ENCODE measurements at places on chromosomes 13 and 19. TPM values are rescaled to one million over a fixed set of nuclear protein-coding genes. Genes with fewer than 3 reads are reported as not detected.
A peak's percentile ranks its signal among the peaks of the same experiment; 100 is the strongest.

- peak; percentile 56 for DNase-seq
Observed at GRCh38 chr13:27830010-27830409, 37.7 kb downstream of the GSX1 start.

DNA sequence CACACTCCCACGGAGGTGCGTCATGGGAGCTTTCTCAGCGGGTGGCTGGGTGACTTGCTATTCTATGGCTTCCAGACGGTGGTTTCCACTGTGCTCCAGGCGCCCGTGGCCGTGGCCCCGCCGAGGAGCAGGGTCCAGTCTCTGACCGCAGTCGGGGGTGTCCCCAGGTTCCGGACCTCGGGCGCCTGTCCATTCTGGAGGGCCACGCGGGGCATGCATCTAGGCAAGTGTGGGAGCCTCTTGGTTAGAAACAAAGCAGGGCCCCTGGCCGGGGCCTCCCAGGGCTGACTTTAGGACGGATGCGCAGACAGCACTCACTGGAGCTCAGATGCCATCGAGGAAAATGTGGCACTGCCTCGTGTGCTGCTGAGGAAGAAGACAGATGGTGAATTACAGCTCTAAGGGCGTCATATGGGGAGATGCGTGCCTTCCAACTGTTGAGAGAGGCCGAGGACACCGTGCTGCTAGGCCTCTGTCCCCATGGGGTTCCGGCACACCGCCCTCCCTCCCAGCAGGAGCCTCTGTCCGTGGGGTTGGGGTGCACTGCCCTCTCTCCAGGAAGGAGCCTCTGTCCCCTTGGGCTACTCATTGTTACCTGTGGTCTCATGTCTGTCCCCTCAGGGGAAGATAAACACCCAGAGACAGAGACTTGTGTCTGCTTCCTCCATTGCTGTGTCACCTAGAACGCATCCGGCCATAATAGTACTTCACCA lies 38.1 kb downstream of the TMEM255B start:
- DNase-seq, result no peak

DNA sequence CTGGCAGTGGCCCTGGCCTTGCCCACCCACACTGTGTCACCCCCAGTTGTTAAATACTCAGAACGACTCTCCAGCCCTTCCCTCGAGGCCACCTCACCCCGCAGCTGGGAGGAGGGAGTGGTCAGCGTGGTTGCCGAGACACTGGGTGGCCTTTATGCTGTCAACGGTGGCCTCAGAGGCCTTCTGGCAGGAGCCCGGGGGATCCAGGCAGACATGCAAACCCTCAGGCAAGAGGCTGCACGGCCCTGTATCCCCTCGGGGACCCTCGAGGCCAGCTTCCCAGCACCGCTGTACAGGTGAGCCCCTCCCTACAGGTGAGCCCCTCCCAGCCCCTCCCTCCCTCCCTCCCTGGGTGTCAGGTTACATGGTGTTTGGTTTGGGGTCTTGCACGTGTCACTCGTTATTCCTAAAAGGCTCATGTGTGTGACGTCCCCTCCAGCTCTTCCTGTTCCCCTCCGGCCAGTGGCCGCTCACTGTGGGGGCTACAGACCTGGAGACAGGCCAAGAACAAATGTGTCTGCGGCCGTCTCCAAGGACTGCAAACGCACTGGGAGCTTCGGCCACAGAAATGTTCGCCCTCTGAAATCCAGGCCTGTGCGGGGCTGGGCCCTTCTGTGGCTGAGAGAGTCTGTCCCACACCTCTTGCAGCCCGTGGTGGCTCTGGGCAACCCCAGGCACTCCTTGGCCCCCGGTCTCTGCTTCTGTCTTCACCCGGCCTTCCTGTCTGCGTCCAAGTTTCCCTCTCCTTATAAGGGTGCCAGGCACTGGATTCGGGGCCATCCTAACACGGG lies at the start of gene TEKTIP1:
Gene TEKTIP1 (plus strand): TSS at position 210 of the 791 bp plus-strand sequence. CDS start 4 bp downstream, at position 214.
- no peak for DNase-seq

DNA sequence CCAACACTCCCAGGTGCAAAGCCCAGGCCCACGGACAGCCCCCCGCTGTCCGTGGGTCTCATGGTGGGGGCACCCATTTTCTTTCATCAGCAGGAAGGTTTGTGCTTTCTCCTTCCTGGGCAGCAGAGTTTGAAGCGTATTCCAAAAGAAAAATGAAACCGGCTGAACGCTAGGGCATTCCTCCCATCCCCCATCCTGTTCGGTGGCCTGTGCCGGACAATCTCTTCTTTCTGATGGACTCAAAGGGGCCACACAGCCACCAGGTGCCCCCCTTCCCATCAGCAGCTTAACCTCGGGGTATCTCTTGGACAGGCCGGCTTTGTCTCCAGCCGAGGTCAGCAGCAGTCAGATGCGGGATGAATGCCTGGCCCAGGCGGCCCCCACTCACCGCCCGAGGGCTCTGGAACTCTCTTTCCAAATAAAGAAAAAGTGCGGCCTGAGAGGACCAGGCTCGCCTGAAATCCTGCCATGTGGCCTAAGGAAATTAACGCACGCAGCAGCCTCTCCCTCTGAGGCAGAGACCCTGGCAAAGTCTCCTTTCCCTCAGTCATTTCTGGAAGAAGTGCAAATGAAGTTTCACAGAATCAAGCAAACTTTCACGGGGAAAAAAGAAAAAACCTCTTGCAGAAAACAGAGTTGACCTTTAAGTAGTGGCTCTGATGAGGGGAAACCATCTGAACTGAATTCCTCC lies 67.8 kb downstream of the RASA3 start:
- DNase-seq, result no peak

Gene SGCG
- not detected for total RNA-seq

Gene FPR1
- 3.2 TPM for total RNA-seq

Gene LILRB5
- total RNA-seq, result 1.2 TPM

Gene TMEM238
- 0.27 TPM for total RNA-seq

Gene C1QTNF9B
- not detected for total RNA-seq

Measured in cerebellum (tissue), 4 donors.